Stimulated activated CD8-positive, alpha-beta memory T cell treated with anti-CD3 and anti-CD28 coated beads, Interleukin-4, amount 100 ng/mL, for 1 hour (primary cell): ENCODE measurements at places on chromosomes 3 and 15.

DNA sequence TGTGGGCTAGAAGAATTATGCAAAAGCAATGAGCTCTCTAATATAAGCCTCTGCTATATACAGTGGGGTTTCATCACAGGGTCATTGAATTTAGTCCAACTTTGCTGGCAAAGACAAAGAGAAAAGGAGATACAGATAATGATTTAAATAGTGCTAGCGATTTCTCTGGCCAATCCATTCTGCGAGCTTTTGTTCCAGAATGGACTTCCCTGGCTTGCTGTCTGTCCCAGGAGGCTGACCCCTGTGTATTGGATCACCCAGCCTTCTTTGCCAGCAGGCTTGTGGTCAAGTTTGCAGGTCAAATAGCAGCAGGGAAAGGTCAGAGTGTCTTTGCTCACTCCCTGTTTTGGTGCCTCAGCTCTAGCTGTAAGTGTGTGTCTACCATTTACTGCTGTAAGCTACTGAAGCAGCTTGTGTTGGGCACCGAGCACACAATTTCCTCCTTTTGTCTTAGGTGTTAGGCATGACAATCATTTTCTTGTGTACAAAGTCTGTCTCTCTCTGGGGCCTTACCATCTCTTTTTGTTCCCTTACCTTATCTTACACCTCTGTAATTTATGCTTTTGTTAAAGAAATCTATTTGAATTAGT, 55.7 kb downstream of the UNC13C start:
- DNase-seq = no peak

DNA sequence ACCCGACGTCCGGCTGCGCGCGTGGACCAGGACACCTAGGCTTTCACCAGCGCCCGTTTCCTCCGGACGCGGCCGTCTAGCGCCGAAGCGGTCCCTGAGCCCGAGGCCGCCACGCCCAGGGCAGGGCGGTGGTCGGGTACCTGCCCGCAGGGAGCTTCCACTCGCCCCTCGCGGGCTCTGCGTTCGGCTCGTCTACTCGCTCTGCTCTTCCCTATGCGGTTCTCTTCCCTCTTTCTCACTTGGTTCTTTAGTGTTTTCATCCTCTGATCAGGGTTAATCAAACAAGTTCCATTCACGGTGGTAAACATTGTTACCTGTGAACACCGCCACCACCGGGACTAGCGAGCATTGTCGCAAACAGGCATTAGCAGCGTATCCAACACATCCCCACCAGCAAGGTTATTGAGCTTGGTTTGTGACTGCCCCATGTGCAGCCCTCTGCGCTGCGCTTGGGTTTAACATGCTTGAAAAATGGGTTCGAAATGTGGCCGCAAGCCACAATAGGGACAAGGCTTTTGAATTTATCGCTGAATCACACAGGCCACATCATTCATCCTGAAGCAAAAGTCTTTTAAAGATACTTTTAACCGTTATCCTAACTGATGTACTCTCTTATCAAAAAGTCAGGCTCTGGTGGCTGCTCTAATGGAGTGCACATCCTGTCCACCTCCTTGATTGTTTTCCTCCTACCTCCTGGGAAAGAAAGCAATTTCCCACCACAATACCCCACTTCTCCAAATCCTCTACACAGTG, 843 bp upstream of the CD47 start:
- DNase-seq = no peak

- DNase-seq = no peak
These were observed 253.1 kb downstream of the CGGBP1 start for GRCh38 chr3:87805670-87806069.

- no peak for DNase-seq
These were observed 175.8 kb upstream of the ZBTB20 start for GRCh38 chr3:115322901-115323300.

- DNase-seq = no peak
These were observed 271.8 kb downstream of the ZIC1 start for GRCh38 chr3:147680837-147681483.

DNA sequence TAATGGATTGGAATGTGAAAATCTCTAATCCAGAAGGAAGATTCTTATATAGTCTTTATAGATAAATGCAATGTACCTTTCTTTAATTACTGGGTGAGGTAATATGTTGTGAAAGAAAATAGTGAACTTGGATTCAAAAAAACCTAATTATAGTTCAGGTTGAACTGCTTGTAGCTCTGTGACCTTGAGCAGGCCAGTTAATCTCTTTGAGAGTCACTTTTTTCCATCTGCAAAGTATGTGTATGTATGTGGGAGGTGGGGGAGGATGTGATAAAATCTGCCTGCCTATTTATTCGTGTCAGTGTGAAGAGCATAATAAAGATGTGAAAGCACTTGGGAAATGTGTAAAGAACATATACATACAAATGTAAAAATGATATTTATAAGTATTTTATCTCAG, 34.4 kb downstream of the GLCE start:
- DNase-seq = no peak

GRCh38 chr3:195065142-195065863, 205.7 kb downstream of the XXYLT1 start:
- DNase-seq = no peak

DNA sequence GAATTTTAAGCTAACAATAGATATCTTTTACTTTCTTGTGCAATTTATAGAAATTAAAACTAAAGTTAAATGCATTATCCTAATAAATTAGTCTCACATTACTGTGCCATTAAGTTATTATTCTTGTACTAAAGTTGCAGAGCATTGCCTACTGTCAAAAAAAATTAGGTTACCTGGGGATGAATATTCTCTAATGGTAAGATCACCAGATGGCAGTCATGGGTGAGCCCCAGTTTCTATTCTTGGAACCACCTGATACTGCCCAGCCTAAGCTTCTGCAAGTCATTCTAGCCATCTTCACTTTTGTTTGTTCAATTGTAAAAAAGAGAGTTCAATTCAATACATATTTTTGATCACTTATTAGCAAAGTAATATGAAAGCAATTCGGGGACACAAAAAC, 213.2 kb downstream of the CADM2 start:
- DNase-seq = no peak

GRCh38 chr3:71744738-71745137, 8.9 kb upstream of the GPR27 start:
- no peak for DNase-seq

DNA sequence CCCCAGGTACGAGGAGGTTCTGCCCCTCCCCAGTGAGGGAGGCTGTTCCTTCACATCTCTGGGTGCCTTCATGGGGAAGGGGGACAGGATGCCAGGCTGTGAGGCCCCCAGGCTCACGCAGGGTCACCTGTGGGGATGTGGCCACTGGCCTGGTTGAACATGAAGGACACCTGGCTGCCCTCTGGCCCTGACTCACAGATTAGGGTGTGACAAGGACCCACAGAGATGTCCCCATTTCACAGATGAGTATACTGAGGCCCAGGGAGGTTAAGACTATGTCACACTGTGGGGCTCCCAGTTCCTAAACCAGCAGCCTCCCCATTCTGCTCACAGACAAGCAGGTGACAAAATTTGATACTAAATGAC, 42.4 kb downstream of the PCSK6 start:
- DNase-seq = no peak

- no peak for DNase-seq
These were observed 40.8 kb downstream of the SRGAP3 start for GRCh38 chr3:9208605-9209152.

DNA sequence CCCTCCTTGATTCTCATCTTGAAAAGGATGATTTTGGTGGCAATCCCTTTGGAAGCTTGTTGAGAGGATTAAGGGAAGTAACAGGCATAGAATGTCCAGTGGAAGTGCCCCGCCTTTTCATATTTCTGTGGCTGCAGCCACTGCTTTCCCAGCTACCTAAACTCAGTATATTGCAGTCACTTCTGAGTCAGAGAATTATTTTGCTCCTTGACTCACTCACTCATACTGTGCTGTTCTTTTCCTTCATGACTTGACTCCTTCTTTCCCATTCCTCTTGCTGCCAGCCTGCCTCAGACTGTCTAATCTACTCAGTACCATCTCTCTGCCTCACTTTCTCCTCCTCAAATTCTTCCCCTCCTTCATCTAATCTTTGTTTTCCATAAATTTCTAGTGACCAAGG, 26.5 kb upstream of the POLR2M start:
- no peak for DNase-seq

DNA sequence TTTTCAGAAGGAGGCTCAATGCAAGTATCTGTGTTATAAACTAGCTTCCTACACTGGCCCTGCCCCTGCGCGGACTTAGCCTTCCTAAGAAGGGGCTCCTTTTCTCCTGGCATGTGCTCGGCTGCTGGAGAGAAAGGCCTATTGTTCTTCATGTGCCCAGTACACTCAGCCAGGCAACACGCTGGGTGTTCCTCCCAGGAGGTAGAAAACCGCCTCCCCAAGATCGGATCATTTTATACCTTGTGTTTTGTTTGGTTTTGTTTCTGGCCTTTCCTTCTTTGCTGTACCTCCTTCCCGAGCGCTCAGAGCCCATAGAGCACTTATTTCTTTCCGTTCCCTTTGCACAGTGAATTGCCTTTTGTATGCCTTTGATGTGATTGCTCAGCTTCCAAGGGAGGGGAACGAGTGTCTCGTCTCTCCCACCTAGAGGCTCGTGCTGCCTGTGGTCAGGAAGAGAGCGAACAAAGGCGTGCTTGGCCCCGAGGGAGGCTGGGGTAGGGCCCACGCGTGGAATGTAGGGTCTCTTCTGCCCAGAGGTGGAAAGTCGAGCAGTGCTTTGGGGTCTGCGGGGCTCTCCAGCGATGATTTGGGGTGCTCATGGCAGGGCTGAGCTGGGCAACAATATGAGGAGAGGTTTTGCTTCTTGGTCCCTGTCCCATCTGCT, 30.0 kb downstream of the CCNL1 start:
- DNase-seq = no peak

DNA sequence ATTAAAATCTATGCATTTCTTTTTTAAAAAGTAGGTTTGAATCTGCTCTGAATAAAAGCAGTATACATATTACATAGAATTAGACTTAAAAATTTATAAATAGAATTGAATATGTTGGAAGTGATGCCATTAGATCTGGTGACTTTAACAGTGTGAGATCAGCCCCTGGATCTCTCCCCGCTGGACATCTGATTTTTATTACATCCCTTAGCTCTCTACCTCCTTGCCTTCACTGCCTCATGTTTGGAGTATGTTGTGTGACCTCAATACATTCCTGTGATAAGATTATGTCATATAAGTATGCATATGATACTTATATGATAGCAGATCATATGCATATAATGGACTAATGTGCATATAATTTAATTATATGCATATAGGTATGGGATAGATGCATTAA, 643.4 kb upstream of the NR2F2 start:
- no peak for DNase-seq

DNA sequence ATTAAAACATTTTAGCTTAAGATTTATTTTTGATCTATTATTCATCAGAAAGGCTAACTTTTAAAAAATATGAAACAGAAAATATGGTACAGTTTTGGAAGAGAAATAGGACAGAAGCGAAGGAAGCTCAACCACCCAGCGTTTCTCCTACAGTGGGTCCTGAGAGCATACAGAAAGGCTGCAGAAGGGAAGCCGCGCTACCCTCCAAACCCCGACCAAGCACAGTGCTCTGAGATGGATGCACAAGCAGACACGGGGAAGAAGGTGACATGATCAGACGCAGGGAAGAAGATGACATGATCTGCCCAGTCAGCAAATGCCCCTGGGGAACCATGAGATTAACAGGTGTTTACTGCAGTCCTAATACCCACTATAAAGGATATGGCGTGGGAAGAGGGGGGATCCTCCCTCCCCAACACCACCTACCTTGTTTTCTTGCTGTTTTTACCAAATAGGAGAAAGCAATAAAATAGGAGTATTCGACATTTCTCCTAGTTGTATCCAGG, 14.4 kb downstream of the DCUN1D1 start:
- DNase-seq = no peak

GRCh38 chr15:28868744-28869345, 16.9 kb upstream of the APBA2 start:
- no peak for DNase-seq

DNA sequence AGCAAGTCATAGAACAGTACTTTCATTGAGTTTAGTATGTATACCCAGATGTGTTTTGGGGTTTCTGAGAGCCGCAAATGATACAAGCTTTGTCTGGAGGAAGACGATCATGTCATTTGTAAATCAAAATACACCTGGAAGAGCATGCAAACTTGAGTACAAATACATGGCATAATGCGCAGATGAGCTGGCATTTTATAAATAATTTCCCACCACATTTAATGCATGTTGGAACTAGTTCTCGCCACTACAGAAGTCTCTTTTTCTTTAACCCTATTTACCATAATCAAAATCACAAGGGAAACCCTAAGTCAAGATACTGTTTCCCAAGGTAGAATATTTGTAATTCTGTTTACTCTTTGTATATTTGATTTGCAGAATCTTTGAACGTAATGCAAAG, 318.6 kb downstream of the EPHA3 start:
- no peak for DNase-seq

DNA sequence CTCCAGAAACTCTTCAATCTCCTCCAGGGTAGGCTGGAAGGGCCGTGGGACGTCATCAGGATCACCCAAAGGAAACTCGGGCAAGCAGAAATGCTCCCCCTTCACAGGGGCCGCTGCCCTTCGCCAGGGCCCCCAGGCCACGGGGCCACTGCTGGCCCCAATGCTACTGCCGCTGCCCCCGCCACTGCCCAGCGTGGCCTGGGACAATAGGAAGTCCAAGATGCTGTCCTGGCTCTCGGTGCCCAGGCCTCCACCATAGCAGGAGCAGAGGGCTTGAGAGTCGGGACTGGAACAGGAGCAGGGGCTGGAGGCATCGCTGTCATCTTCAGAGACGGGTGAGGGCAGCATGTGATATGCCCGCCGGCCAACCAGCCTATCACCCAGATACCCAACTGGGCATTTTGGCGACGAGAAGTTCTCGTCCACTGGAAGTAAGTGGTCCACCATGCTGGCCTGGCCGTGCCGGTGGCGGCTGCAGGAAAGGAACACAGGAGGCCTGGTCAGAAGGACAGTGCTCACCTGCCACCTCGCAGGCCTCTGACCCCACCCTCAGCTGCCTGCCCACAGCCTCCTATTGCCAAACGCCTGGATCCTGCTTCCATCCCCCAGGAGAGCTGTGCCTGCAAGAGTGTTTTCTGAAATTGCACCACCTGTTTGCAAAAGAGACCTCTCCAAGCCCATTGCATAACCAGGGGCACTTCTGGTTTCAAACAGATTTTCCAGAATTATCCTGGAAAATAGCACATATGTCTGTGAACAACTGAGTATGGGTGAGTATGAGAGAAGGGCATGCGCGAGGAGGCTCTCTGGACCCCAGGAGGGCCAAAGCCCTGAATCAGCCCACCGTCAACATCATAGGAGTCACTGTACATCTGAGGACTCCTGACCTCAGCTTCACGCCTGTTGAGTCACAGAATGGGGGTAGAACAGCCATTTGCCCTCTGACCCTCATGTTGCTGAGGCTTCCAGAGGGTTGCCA, 4.4 kb downstream of the KLF15 start:
- no peak for DNase-seq
